Hepatocyte (in vitro differentiated cells): ENCODE measurements at places on chromosomes 3 and 15. TPM values are rescaled to one million over a fixed set of nuclear protein-coding genes. Genes with fewer than 3 reads are reported as not detected.

The ZNF662 gene
- total RNA-seq: 0.07 TPM in 1 of 2 replicates, not detected in the other

GRCh38 chr3:155572085-155572484 is 172.8 kb downstream of the PLCH1 start:
- H3K27me3 ChIP-seq: no peaks in the 10 kb centered on the region
- H3K27ac ChIP-seq: no peak overlapping the region
- H3K36me3 ChIP-seq: no peaks in the 10 kb centered on the region
- no peaks in the 10 kb centered on the region for H3K4me1 ChIP-seq
- peak; percentile 12 for DNase-seq

- no peaks in the 10 kb centered on the region for H3K4me1 ChIP-seq
- H3K36me3 ChIP-seq: no peaks in the 10 kb centered on the region
- H3K27ac ChIP-seq: no peak overlapping the region
- H3K27me3 ChIP-seq: no peaks in the 10 kb centered on the region
Measured at GRCh38 chr3:152505926-152506325, 237.2 kb downstream of the MBNL1 start.

DNA sequence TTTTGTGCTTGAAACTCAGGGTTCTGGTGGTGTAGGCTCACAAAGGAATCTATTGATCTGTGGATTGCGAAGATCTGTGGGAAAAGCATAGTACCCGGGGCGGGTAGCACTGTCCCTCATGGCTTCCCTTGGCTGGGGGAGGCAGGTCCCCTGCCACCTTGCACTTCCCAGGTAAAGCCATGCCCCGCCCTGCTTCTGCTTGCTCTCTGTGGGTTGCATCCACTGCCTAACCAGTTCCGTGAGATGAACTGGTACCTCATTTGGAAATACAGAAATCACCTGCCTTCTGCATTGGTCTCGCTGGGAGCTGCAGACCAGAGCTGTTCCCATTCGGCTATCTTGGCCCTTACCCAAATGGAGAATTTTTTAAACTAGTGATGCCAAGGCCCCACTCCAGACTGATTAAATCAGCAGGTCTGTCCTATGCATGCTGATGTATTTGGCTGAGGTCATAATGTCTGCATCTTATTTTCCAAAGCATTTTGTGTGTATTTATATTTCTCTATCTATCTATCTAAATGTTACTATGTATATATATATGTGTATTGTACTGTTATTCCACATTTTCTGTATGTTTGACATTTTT is 65.5 kb upstream of the SLC7A14 start:
- no peaks in the 10 kb centered on the region for H3K36me3 ChIP-seq
- no peak for DNase-seq
- no peaks in the 10 kb centered on the region for H3K4me1 ChIP-seq
- no peaks in the 10 kb centered on the region for H3K27me3 ChIP-seq

The POPDC2 gene
- 2.7 and 3.9 TPM in 2 replicates for total RNA-seq

- H3K4me1 ChIP-seq: no peaks in the 10 kb centered on the region
- H3K4me3 ChIP-seq: no peak overlapping the region
- no peaks in the 10 kb centered on the region for H3K27me3 ChIP-seq
- no peaks in the 10 kb centered on the region for H3K36me3 ChIP-seq
- no peak overlapping the region for H3K27ac ChIP-seq
- no peak for DNase-seq
Measured at GRCh38 chr3:177547711-177548350, 350.5 kb upstream of the TBL1XR1 start.

The CCR9 gene
- total RNA-seq: 0.20 and 0.44 TPM in 2 replicates
